ENCODE measurements at places on chromosomes 5 and 9.

DNA sequence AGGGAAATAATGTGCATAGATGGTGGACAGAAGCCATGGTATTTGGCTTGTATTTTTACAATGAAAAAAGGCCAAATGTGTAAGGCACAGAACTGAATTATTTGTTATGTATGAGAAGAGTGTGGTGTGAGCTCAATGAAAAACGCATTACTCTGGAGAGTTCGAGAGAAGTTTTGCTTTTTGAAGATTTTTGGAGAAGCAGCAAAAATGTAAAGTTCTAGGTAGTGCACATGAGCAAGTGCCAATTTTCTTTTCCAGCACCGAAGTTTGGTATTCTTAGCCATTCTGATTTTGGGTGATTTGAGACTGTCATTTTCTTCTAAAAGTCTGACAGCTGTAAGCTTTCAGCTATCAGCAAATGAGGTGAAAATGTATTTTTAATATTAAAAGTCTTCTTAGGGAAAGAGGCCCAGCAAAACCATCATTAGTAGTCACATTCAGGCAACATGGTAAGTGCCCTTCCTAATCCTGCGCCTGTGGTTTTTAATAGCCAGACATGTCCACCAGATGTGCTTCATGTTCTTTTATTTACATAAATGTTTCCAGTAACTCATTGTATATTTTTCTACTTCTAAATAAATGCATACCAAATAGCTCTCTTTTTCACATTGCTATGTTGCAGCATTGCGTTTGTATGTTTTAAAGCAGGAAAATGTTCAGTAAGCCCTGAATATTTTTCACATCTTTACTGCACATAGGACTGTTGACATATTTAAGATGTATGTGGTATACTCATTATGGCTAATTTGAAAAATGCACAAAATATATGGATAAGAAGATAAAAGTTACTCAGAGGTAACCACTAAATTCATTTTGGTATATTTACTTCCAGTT lies 50.4 kb downstream of the RASGRF2 start:
- no peak for DNase-seq

DNA sequence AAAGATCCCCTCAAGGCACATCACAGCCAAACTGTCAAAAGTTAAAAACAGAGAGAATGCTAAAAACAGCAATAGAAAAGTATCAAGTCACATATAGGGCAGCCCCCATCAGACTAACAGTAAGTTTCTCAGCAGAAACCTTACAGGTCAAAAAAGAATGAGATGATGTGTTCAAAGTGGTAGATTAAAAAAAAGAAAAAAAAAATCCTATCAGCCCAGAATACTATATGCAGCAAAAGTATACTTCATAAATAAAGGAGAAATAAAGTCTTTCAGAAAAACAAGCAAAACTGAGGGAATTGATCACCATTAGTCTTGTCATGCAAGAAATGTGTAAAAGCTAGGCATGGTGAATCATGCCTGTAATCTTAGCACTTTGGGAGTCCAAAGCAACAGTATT lies 99.9 kb upstream of the RAD23B start:
- no peak for DNase-seq

DNA sequence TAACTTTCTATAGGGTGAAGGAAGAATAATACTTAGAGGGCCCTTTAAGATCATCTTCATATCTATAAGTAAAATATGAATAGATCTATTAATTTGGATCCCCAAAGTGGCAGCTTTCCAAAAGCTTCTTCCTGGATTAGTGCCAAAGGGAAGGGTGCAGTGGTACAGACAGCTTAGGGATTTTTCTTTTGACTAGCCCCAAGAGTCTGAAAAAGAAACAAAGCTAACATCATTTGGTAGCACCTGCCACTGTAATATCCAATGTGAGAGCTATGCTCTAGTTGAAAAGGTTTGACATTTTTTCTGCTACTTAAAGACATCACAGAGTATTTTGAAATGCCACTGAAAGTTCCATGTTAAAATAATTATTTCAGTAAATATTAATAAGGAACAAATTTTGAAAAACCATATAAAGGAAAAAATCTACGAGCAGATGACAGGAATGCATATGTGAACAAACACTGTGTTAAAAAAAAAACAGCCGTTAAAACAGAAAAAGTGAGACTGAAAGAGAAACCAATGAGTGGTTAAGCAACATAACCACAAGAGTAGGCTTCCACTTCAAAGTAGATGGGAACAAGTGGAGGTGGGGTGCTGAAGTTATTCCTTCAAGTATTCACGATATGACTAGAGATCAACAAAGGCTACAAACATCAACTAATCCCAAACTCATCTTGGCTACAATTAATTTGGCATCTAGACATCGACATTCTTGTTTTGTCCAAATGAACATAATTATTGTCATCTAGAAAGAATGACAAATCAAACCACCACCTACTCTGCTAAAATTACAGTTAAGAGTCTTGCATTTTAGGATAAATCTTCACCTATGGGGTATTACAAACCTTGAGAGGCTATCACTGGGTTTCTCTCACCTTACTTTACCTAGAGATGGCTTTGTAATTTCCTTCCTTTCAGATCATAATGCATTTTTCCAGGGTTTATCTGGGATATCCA lies 137.5 kb downstream of the CPLANE1 start:
- DNase-seq: no peak

DNA sequence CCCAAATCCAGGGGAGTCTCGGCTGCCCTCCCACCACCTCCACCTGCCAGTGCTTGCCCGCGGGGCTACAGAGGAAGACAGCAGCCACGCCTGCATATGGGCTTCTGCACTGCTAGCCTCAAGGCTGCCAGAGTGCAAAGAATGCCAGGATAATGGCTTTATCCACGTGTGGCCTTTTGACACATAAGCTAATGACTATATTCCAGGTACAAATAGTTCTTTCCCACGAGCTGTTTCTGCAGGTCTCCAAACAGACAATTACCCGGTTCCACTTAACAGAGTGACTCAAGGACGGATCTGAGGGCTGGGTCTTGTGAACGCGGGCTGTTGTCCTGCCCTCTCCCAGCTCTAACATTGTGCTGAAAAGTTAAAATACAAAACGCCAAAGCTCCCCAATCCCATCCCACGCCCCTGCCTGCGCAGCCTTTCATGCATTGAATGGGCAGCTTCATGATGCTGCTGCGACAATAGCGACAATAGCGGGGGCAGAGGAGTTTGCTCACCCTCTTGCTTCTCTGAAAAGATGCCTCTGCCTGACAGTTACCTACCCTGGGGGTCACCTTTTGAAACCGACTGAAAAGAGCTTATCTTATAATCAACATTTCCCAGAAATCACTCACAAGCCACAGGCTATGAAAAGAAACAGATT lies 39.1 kb upstream of the MSH3 start:
- DNase-seq: no peak

DNA sequence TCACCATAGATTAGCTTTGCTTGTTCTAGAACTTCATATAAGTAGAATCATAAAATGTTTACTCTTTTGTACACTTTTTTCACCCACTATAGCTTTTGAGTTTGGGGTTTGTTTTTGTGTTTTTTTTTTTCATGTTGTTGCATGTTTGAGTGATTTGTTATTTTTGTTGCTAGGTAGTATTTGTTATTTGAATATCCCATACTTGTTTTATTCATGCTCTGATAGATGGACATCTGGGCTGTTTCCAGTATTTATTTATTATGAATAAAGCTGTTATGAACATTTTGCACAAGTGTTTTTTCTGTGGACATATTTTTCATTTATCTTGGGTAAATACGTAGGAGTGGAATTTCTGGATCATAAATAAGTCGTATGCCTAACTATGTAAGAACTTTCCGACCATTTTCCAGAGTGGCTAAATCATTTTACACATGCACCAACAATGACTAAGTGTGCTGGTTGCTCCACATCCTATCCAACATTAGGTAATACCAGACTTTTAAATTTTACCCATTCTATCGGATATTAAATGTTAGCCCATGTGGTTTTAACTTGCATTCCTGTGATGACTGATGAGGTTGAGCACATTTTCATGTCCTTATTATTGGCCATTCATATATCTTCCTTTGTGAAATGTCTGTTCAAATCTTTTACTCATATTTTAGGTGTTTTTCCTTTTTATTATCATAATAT lies 69.1 kb upstream of the NR4A3 start:
- DNase-seq: no peak

DNA sequence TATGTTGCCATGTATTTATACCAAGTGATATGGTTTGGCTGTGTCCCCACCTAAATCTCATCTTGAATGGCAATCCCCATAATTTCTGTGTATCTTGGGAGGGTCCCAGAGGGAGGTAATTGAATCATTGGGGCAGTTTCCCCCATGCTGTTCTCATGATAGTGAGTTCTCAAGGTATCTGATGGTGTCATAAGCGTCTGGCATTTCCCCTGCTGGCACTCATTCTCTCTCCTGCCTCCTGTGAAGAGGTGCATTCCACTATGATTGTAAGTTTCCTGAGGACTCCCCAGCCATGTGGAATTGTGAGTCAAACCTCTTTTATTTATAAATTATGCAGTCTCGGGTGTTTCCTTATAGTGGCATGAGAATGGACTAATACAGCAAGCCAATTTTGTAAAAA lies 140.8 kb upstream of the ADAMTSL1 start:
- DNase-seq: no peak

DNA sequence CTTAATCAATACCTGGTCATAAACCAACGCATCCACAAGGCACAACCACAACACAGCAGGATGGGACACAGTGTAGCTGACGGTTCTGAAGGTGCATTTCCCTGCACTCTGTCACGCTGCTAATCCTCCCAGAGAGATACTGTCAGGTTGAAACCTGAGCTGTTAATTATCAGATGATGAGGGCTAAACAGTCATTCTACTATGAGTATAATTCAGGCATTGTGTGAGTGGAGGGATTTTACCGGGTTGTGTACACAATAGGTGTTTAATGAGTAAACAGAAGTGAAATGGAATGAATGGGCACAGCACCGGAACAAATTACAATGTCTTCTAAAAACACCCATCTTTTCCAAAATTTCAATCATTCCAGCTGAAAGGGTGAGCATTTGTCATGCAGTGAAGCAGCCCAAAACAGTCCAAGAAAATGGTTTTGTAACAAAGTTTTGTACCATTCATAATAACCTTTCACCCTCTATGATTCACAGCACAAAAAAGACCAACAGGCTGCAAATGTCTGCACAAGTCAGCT lies 71.5 kb downstream of the ABCA1 start:
- peak; percentile 64 for DNase-seq

GRCh38 chr9:137021979-137022661 lies 5.9 kb downstream of the ABCA2 start:
- peak; percentile 20 for DNase-seq

DNA sequence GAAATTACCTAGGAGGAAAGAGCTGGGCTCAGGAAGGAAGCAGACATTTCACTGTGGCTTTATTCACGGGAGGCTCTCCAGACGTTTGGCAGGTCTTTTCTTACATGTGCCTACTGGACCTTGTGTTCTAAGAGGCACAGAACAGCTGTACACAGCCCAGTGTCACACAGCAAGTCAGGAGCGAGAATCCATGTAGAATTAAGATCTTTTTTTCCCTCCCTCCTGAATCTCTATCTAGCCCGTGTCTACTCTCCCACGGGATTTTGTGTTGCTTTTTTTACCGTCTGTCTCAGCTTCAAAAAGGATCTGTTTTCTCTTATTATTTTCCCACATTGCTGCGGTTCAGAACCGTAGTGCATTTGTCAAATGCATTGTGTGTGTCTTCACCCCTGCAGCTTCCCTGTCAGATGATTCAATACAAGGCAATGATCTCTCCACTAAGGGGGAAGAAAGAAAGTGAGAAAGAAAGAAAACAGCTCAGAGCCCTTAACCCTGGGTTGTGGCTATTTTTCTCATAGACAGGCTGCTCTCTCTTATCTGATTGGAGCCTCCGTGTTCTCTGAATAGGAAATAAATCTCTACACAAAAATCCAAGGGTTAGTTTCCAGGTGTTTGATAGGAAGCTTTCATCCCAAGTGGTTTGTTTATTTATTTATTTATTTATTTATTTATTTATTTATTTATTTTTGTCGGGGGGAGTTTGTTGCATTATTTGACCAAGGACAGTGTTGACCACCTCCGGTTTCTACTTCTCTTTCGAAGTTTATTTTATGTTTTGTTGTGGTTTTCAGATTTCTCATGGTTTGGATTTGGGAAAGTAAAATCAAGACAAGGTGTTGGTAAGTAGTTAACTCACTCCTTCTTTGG lies 191.0 kb downstream of the NTRK2 start:
- DNase-seq: no peak

GRCh38 chr9:36967997-36968396 lies 66.1 kb downstream of the PAX5 start:
- no peak for DNase-seq

DNA sequence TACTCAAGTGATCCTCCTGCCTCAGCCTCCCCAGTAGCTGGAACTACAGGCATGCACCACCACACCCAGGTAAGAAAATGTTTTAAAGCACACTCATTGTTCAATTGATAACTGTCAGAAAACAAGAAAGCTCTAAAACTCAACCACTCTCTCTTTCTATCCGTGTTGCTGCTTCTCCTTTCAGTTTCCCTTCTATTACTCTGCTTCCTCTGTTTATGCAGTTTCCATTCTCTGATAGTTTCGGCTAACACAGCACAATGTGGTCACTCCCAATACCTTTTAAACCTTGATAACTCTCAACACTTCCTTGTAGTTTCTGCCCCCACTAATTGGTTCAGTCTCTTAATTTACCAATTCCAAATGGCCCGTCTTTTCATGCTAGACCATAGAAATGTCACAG lies 59.2 kb upstream of the NR4A3 start:
- no peak for DNase-seq

GRCh38 chr9:129182625-129183494 lies 4.8 kb upstream of the IER5L start:
- no peak for DNase-seq

GRCh38 chr5:3661755-3662296 lies 66.2 kb downstream of the IRX1 start:
- no peak for DNase-seq

GRCh38 chr5:33310451-33310850 lies 130.3 kb upstream of the TARS1 start:
- DNase-seq: no peak

GRCh38 chr5:133420440-133421301 lies 191.7 kb downstream of the FSTL4 start:
- no peak for DNase-seq

- no peak for DNase-seq
Observed at GRCh38 chr9:77954666-77955015, 77.0 kb downstream of the GNAQ start.

DNA sequence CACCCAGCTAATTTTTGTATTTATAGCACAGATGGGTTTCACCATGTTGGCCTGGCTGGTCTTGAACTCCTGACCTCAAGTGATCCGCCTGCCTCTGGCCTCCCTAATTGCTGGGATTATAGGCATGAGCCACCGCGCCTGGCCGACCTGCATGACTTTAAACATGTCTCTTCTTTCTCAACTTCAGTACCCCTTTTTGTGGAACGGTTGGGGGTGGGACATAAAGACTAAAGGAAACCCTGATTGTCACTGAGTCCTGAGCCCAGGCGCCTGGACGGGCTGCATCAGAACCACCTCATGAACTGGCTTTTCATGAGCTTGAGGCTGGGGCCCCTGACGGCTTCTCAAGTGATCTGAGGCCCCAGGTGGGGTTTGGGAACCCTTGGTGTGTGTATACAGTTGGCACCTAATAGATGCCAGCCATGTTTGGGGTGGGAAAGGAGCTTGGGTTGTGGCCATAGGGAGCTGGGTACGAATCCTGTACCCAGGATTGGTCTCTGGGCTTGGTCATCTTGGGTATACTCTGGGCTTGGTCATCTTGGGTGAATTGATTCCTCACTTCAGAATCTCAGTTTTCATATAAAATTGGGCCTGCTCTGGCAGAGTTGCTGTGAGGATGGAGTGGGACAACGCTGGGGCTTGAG lies 2.2 kb downstream of the GRK6 start:
- DNase-seq: no peak

- DNase-seq: no peak
Observed at GRCh38 chr9:19271081-19271480, 40.6 kb downstream of the DENND4C start.

- DNase-seq: peak; percentile 40
Observed at GRCh38 chr5:113172231-113172826, 195.7 kb downstream of the DCP2 start.

All from NCI-H2171 treated with DMSO at 0.1 percent for 48 hours (cell line).